ENCODE measurements at places on chromosomes 5 and 9. TPM values are rescaled to one million over a fixed set of nuclear protein-coding genes. Genes with fewer than 3 reads are reported as not detected.

The RIOK2 gene
- 23.8 TPM for total RNA-seq

The GADD45G gene
- 4.5 TPM for total RNA-seq

The OR4F3 gene
- total RNA-seq: not detected

The FAM13B gene
- total RNA-seq: 33.9 TPM

The WDR31 gene
- total RNA-seq: 0.91 TPM

The SH3PXD2B gene
- total RNA-seq: 0.51 TPM

The TMOD1 gene
- 0.66 TPM for total RNA-seq

The CCL28 gene
- 18.6 TPM for total RNA-seq

The TMEM174 gene
- not detected for total RNA-seq

The PLPP7 gene
- 0.13 TPM for total RNA-seq

The LVRN gene
- not detected for total RNA-seq

The CD72 gene
- total RNA-seq: 6.1 TPM

The LCN9 gene
- total RNA-seq: not detected

The DMGDH gene
- not detected for total RNA-seq

The SMIM3 gene
- 11.8 TPM for total RNA-seq

The OTULINL gene
- total RNA-seq: 37.0 TPM

The ZNF608 gene
- total RNA-seq: not detected

The MTRR gene
- 63.4 TPM for total RNA-seq

The MORN5 gene
- total RNA-seq: not detected

The OBP2A gene
- not detected for total RNA-seq

The CLTB gene
- total RNA-seq: 54.6 TPM

The IL3 gene
- total RNA-seq: not detected

The TRIP13 gene
- total RNA-seq: 19.6 TPM

The PRR16 gene
- total RNA-seq: not detected

The TLX3 gene
- not detected for total RNA-seq

The FGF10 gene
- total RNA-seq: not detected

The MARCOL gene
- total RNA-seq: not detected

The IFT74 gene
- total RNA-seq: 6.7 TPM

The SCGB3A1 gene
- not detected for total RNA-seq

The RANBP6 gene
- 23.1 TPM for total RNA-seq

The EFNA5 gene
- not detected for total RNA-seq

The GABRA6 gene
- not detected for total RNA-seq

The IFNA16 gene
- not detected for total RNA-seq

The CDH12 gene
- total RNA-seq: not detected

The SPINK6 gene
- total RNA-seq: not detected

The PCDHGA8 gene
- total RNA-seq: 0.05 TPM

The SLC36A2 gene
- not detected for total RNA-seq

The NTRK2 gene
- total RNA-seq: 0.31 TPM

The PLAC8L1 gene
- not detected for total RNA-seq

The KIF24 gene
- 8.0 TPM for total RNA-seq

The SPATA31A7 gene
- not detected for total RNA-seq

The DOCK2 gene
- 276 TPM for total RNA-seq

The CDX1 gene
- total RNA-seq: not detected

Data from activated naive CD4-positive, alpha-beta T cell treated with anti-CD3 and anti-CD28 coated beads, Interleukin-2, amount 10 ng/mL, durations not matched to agents 5 hours and 36 hours (primary cell).